Right renal pelvis (tissue), 4 donors: ENCODE measurements at places on chromosomes 12 and 14.

- no peak for DNase-seq
These were observed 474.1 kb downstream of the ETNK1 start for GRCh38 chr12:23099104-23099503.

DNA sequence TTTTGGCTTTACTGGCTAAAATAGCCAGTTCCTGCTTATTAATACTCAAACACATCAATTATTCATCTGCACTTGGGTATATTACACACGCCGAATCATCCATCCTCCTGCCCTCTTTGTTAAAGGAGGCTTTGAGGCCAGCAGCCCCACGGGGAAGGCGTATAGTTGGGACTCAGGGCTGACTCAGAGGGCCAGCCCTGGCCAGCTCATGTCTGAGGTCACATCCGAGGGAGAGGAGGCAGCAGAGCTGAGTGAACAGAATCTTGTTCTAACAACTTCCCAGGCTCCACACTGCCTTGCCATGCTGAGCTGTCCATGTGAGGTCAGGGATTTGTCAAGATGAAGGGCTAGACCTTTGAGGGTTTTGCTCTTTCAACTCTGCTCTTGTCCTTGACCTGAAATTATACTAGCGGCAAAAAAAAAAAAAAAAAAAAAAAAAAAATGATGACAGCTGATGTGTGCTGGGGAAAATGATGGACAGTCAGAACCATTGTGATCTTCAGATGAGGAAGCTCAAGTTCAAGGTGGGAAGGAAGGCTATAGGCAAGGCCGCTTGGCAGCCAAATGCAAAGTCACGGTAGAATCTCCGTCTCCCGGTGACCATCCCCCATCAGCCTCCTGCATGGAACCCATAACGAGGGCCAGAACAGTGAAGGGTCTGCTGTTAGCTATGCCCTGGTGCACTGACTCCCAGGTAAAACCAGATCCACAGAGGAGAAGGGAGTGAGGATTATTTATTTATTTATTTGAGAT lies 12.5 kb upstream of the MARK3 start:
- no peak for DNase-seq

GRCh38 chr12:104249017-104249416 lies 33.4 kb downstream of the TXNRD1 start:
- no peak for DNase-seq

DNA sequence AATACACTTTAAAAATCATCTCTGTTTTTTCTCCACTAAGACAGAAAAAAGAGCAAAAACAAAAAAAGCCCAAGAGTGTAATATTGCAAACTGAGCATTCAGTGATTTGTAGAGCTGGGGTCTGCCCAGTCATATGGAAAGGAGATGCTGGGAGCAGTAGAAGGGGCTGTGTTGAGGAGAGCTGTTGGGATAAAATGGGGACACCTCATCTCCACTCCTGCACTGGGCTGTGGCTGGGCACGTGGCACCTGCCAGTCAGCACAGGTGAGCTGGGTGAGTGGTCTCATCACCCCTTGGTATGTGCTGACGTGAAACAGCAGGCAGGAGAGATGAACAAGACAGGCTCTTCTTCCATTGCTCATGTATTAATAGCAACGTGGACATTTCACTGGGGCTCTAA lies 217.4 kb downstream of the C12orf42 start:
- no peak for DNase-seq

- DNase-seq = peak; percentile 22
These were observed 29.3 kb upstream of the ATF1 start for GRCh38 chr12:50734409-50735263.
